ENCODE measurements at places on chromosomes 2 and 18.
A peak's percentile ranks its signal among the peaks of the same experiment; 100 is the strongest.

DNA sequence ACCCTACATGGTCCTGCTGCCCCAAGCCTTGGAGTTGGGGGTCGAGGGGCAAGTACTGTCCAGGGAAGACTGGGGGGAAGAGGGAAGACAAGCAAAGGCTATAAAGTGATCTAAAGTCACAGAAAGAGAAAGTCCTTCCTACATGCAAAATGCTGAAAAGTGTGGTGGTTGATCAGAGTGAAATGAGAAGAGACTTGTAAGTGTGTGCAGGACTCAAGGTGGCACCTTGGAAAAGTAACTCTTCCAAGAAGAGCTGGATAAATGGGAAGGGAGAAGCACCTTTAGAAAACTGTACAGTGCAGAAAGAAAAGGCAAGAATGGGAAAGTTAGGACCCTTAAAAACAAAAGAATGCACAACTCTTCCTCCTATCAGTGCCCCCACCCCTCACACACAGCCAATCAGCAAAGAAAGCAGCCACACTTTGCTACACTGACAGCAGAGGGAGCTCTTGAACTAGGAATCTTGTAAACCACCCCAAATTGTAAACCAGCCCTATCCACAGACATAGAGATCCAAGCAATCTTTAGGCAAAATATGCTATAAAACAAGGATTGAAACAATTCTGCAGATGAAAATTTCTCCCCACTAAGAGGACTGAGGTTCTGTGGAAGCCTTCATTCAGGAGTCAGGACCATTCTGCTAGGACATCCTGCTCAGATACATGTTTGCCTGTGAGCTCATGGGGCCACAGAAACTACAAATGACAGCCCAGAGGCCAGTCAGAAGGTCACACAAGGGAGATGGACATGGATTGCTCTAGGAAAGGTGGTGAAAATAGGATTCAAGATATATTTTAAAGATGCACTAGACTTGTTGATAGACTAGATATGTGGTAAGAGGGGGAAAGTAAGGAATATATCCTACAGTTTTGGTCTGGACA is 146.4 kb downstream of the FTCDNL1 start:
- DNase-seq, result peak; percentile 6

DNA sequence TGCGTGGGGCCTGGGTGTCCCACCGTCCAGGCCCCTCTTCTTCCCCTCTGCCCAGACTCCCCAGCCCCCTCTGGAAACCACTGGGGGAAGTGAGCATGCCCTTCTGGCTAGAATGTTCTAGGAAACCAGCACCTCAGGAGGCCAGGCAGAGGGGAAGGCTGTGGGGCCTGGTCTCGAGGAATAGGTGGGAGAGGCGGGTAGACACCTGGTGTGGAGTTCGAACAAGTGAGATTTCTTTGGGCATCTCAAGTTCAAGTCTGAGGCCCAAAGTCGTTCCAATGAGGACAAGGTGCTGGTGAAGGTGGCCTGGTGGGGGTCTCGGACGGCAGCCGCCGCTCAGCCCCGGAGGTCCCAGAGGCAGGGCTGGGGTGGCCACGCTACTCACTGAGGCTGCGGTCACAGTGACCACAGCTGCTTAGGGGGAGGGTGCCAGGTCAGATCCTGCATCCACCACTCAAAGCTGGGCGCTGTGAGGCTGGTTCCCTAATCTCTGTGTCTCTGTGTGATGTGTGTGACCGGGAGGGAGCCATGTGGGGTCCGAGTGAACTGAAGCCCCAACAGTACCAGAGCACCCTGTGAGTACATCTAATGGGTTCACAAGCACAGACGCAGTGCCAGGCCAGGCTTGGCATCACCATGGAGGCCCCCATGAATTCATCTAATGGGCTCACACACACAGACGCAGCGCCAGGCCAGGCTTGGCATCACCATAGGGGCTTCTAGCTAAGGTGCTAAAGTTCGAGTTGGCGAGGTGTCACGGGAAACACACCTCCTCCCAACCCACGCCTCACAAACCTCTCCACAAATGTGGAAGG is 26.5 kb upstream of the PXDN start:
- no peak for DNase-seq

DNA sequence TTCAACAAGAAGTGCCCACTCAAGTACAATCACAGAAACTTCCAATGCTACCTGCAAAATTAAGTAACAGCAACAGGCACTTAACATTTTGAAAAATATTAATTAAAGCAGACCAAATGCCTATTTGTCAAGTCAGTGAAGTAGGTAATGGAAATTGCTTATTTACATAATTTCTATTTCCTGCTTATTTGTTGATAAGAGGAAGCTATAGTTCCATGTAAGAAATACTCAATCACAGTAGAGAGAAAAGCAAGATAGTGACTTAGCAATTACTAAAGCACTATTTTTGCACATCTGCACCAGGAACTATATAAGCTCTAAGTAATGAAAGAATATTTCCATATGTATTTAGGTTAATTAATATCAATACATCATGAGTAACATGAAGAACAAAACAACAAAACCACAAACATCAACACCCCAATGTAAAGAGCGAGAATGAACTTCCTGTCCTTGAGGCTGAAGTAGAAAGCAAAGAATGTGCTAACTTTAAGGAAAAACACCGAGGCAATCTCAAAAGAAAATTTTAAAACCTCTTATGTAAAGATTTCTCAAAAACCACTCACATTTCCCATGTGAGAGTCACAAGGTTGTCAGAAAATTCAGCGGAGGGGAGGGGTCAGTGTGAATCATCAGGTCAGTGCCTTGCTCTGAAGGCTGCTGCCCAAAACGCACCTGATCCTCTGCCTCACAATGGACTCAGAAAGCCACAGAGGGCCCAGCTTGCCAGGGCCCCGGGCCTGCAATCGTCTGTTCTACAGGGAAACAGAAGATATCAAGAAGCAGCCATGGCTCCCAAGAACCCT is 12.5 kb downstream of the NPC1 start:
- DNase-seq, result no peak

DNA sequence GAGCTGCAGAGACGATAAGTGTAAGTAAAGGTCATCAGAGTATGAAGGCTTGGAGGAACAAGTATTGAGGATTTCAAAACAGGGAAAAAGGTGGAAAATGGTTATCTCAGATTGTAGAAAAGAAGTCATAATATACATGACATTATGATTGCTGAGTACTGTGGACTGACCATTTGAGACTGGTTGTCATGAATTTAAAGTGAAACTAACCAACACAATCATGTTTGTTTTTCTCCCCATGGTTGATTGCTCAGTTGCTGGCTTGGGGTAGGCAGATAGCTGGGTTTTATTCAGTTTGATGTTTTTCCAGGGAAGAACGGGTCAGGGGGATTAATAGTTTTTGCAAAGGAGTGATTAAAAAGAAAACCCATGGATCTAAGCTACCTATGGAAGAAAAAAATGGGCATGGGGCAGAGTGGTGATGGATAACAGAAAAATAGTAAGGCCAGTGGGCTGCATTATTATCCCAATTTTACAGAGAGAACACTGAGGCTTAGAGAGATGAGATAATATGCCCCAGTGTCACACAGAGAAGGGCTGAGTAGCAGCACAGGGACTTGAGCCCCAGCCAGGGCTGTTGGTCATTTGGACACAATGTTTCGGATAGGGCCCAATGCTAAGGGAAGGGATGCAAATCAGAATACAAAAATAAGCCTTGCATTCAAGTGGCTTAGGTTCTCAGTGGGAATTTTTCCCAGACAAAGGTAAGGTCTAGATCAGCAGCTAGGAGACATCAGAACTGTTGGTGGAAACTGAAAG is 885.7 kb downstream of the DCC start:
- no peak for DNase-seq

GRCh38 chr2:143930891-143931290 is 589.0 kb downstream of the ZEB2 start:
- DNase-seq, result no peak
